ENCODE measurements at places on chromosomes 3 and 15. TPM values are rescaled to one million over a fixed set of nuclear protein-coding genes. Genes with fewer than 3 reads are reported as not detected.

MESP1 gene
- 2.1 TPM for total RNA-seq

BCHE gene
- 1.4 TPM for total RNA-seq

CYP8B1 gene
- total RNA-seq: not detected

PARP14 gene
- 48.4 TPM for total RNA-seq

SNX22 gene
- total RNA-seq: 0.31 TPM

DNA sequence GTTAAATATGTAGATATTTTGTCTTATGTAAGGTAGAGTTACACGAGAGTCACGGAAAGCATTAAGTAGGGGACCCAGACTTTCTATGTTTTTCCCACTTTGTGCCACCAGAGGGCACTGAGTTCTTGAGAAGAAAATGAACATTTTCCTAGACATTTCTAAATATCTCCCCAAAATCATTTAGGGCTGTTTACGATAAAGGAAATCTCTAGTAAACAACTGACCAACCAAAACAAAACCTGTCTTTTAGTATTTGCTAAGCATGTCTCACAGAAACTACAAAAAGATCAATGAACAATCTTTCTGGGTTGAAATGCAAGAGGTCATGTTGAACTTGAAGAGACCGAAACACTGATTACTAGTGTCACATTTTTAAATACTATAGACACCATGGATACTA, 16.1 kb downstream of the POU1F1 start:
- H3K27ac ChIP-seq: no peak overlapping the region
- no peak overlapping the region for H3K4me3 ChIP-seq
- H3K4me1 ChIP-seq: no peaks in the 10 kb centered on the region
- peaks cover 4% of the 10 kb centered on the region for H3K36me3 ChIP-seq
- H3K27me3 ChIP-seq: peaks cover 10% of the 10 kb centered on the region

GRCh38 chr3:16785465-16785864, 99.3 kb upstream of the PLCL2 start:
- no peak for DNase-seq
- H3K27ac ChIP-seq: no peak overlapping the region
- H3K4me1 ChIP-seq: no peaks in the 10 kb centered on the region
- peaks cover 23% of the 10 kb centered on the region for H3K27me3 ChIP-seq
- no peaks in the 10 kb centered on the region for H3K36me3 ChIP-seq

DNA sequence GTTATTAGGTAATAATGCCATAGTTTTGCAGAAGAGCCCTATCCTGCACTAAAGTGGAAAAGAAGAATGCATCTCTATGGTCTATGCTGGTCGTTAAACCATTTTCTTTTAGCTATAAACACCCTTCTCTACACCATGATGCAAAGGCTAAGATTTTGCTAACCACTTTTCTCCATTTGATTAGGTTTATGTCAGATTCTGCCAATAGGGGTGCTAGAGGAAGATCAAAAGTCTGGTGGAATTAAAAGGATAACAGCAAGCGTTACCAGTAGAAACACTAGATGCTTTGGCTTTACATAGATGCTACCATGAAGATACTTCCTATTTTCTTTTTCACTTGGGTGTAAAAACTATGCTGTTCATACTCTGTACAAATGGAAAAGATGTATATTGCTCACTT, 669.8 kb upstream of the ARPP21 start:
- no peaks in the 10 kb centered on the region for H3K36me3 ChIP-seq
- peaks cover 21% of the 10 kb centered on the region for H3K27me3 ChIP-seq
- no peak overlapping the region for H3K4me3 ChIP-seq
- no peaks in the 10 kb centered on the region for H3K4me1 ChIP-seq
- no peak overlapping the region for H3K27ac ChIP-seq

DNA sequence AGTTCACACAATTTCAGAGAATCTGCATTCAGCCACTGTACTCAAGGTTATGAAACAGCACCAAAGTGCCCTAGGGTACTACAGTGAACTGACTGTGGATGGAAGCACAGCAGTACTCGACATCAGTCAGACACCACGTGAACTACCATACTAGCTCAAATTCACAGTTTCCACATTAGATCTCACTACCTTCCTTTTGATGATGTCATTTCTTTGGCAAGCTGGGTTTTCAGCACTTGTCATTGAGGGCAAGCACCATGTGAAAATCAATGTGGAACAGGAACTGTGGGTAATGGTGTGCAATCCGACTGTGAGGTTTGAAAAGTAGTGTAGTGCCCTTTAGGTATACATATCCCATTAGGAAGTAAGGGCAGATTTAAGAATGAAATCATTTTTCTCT, 110.5 kb upstream of the BFSP2 start:
- no peak overlapping the region for H3K27ac ChIP-seq
- no peak overlapping the region for H3K4me3 ChIP-seq
- no peaks in the 10 kb centered on the region for H3K36me3 ChIP-seq
- no peak for DNase-seq
- H3K4me1 ChIP-seq: peaks cover 11% of the 10 kb centered on the region
- no peaks in the 10 kb centered on the region for H3K27me3 ChIP-seq

DNA sequence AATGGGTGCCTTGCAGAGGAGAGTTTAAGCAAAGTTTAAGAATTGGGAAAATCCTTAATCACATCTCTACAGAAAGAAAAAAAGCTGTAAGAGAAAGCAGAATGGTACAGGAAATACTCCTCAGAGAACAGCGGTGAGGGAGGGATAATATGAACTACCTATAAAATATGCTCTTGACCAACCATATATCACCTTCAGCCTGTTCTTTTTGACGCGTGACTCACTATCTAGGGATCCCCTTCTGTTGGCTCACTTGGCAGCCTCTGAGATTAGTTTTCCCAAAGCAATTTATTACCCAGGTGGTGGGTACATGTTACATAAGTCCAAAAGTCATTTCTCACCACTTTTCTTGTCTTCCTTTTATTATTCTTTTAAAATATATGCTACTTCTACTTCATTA, 97.7 kb downstream of the CNTN6 start:
- no peak overlapping the region for H3K4me3 ChIP-seq
- no peaks in the 10 kb centered on the region for H3K36me3 ChIP-seq
- no peak overlapping the region for H3K27ac ChIP-seq
- H3K4me1 ChIP-seq: peaks cover 5% of the 10 kb centered on the region
- no peaks in the 10 kb centered on the region for H3K27me3 ChIP-seq

GRCh38 chr15:68315035-68315434, 37.5 kb downstream of the FEM1B start:
- H3K4me1 ChIP-seq: peaks cover 70% of the 10 kb centered on the region
- no peaks in the 10 kb centered on the region for H3K27me3 ChIP-seq
- no peak for DNase-seq
- H3K36me3 ChIP-seq: peaks cover 61% of the 10 kb centered on the region
- H3K4me3 ChIP-seq: peak overlapping the region; percentile 3
- H3K27ac ChIP-seq: peak overlapping the region; percentile 79

DNA sequence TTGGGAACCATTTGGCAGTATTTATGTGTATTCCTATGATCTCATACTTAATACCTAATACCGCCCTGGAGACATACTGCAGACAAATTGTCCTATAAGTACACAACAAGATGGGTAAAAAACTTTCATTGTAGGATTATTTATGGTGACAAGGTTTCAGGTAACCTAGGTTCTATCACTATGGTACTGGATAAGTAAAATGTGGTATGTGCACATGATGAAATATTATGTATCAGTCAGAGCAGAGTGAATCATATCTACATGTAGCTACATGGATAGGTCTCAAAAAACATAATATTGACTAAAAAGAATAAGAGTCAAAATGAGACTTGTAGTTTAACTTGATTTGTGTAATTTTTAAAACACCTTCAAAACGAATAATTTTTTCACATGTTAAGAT, 147.8 kb downstream of the LEKR1 start:
- no peaks in the 10 kb centered on the region for H3K4me1 ChIP-seq
- H3K4me3 ChIP-seq: no peak overlapping the region
- DNase-seq: no peak
- no peaks in the 10 kb centered on the region for H3K36me3 ChIP-seq

DNA sequence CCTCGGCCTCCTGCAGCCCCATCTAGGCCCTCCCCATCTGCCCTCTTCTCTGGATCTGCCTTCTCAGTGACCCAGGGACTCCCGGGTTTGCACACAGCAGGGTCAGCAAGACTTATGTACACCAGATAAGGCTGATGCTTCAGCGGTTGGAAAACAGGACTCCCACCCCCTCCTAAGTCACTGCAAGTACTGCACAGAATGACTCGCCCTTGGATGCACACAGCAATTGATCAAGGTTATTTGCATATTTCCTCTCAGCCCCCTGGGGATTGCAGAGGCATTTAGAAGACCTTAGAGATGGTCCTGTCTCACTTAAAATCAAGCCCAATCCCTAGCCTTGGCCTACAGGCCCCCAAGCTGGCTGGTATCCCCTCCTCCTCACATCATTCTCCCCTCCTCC, 8.9 kb downstream of the ACAN start:
- H3K27ac ChIP-seq: no peak overlapping the region
- DNase-seq: no peak
- no peak overlapping the region for H3K4me3 ChIP-seq
- H3K36me3 ChIP-seq: no peaks in the 10 kb centered on the region

GRCh38 chr3:143847787-143848631, at the start of gene SLC9A9:
Gene SLC9A9 (minus strand): TSS chr3:143848468. CDS start chr3:143848322, 146 bp downstream.
- no peaks in the 10 kb centered on the region for H3K36me3 ChIP-seq
- no peak for DNase-seq

- H3K36me3 ChIP-seq: no peaks in the 10 kb centered on the region
- no peak for DNase-seq
- H3K27ac ChIP-seq: no peak overlapping the region
- H3K4me1 ChIP-seq: no peaks in the 10 kb centered on the region
- H3K27me3 ChIP-seq: peaks cover 16% of the 10 kb centered on the region
- no peak overlapping the region for H3K4me3 ChIP-seq
Measured at GRCh38 chr15:68751622-68752021, 69.1 kb downstream of the ANP32A start.

- H3K36me3 ChIP-seq: peaks cover 6% of the 10 kb centered on the region
- peaks cover 3% of the 10 kb centered on the region for H3K27me3 ChIP-seq
- no peak overlapping the region for H3K4me3 ChIP-seq
- DNase-seq: no peak
- H3K27ac ChIP-seq: no peak overlapping the region
- peaks cover 41% of the 10 kb centered on the region for H3K4me1 ChIP-seq
Measured at GRCh38 chr15:60583946-60584345, 105.0 kb upstream of the ICE2 start.

DNA sequence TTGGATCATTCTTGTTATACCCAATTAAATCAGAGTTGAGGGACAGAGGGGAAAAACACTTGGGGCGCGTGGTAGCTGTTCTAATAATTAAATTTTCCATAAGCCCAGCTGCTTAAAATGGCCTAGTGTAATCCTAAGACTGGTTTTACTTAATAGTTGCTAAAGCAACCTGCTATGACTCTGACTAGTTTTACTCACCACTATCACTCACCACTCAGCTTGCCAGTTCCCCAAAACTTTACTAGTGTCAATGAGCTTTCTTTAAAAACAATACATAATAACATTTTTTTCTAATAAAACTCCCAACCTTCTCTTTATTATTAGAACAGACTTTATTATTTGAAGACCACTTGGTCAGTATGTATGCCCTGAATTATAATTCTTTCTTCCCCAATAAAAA, 49.6 kb downstream of the ECT2 start:
- H3K36me3 ChIP-seq: peaks cover 6% of the 10 kb centered on the region
- no peak for DNase-seq
- H3K27ac ChIP-seq: no peak overlapping the region
- no peaks in the 10 kb centered on the region for H3K27me3 ChIP-seq
- H3K4me1 ChIP-seq: peaks cover 21% of the 10 kb centered on the region
- no peak overlapping the region for H3K4me3 ChIP-seq

DNA sequence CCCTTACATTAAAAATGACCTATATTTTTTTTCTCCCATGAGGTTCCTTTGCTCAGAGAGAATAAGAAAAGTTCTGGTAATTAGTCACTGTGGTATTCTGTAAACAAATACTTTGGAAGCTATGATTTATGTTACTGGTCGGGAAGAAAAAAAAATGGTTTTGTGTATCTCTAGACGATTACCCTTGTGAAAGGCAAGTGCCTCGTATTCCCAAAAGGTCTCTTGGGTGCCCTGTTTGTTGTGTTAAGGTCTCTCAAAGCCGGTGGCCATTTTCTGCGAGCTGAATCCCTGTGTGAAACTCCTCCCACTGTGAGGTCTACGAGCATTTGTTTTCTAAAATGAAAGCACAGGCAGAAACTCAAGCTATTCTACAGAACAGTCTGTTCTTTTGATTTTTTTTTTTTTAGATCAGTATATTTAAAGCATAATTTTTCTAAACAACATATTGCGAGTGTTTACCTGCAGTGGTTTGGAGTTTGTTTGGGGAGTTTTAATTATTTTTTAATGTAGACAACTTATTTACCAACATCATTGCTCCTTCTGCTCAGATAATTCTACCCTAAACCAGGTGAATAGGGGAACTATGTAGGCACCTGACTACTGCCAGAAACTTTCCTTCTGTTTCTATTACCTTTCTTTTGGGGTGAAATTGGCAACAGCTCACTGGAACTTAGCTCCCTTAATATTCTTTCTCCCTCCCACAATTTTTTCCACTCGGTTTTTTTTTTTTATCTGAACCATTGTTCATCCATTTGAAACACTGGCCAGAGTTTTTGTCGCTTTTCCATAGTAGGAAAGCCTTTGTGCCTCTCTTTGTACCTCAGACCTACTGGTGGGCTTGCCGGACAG, 44.0 kb downstream of the ZBTB38 start:
- H3K27ac ChIP-seq: peak overlapping the region; percentile 98
- peaks cover 36% of the 10 kb centered on the region for H3K36me3 ChIP-seq
- H3K27me3 ChIP-seq: no peaks in the 10 kb centered on the region
- peak overlapping the region; percentile 67 for H3K4me3 ChIP-seq
- no peak for DNase-seq

- H3K4me1 ChIP-seq: no peaks in the 10 kb centered on the region
- no peak overlapping the region for H3K4me3 ChIP-seq
- H3K36me3 ChIP-seq: no peaks in the 10 kb centered on the region
- no peak overlapping the region for H3K27ac ChIP-seq
- peaks cover 3% of the 10 kb centered on the region for H3K27me3 ChIP-seq
Measured at GRCh38 chr15:81209635-81210034, 13.0 kb downstream of the IL16 start.

DNA sequence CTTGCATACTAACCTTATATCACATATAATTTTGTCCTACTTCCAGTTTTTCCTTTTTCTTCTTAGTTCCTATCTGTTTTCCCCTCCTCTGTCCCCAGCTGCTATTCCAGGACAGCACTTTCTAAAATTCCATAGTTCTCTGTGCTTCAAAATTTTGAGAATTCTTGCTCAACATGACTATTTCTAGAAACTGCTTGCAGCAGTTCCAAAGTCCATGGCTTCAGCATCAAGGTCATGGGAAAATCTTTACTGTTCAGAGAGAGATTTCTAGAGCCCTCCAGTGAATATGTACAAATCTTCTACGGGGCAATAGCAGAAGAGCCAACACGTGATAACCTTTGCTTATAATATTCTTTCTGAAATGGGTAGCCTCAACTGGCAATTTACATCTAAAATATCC, 76.1 kb upstream of the PHLDB2 start:
- H3K4me3 ChIP-seq: no peak overlapping the region
- no peaks in the 10 kb centered on the region for H3K27me3 ChIP-seq
- H3K36me3 ChIP-seq: no peaks in the 10 kb centered on the region
- peak overlapping the region; percentile 35 for H3K27ac ChIP-seq
- H3K4me1 ChIP-seq: peaks cover 33% of the 10 kb centered on the region

- H3K4me3 ChIP-seq: no peak overlapping the region
- peaks cover 57% of the 10 kb centered on the region for H3K36me3 ChIP-seq
- H3K4me1 ChIP-seq: peaks cover 24% of the 10 kb centered on the region
- no peaks in the 10 kb centered on the region for H3K27me3 ChIP-seq
- H3K27ac ChIP-seq: no peak overlapping the region
Measured at GRCh38 chr3:143991713-143992112, 20.1 kb downstream of the DIPK2A start.
